ENCODE measurements at places on chromosomes 1 and 21.

- DNase-seq = peak; percentile 7
These were observed 460.6 kb downstream of the DSCAM start for GRCh38 chr21:40386294-40386911.

DNA sequence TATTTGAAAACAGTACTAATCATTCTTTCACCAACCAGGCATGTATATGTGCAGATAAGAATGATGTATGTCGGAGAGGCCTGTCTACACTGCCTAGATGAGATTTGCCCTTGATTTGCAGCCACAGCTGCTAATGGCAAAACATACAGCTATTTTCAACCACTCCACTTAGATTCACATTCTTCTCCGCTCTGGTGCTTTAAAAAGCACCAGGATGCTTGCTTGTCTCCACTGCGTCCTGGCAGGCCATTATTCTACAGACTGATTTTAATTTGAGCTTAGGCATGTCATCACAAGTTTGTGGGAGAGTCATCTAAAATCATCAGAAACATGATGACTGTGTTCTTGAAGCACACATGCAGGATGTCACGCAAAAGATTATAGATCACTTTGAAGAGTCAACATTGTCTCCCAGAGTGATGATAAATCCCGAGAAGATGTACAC is 119.0 kb upstream of the NRIP1 start:
- DNase-seq = no peak

- DNase-seq = no peak
These were observed 43.2 kb downstream of the GJA5 start for GRCh38 chr1:147717051-147717705.

- no peak for DNase-seq
These were observed 94.8 kb upstream of the SGIP1 start for GRCh38 chr1:66439031-66439740.

DNA sequence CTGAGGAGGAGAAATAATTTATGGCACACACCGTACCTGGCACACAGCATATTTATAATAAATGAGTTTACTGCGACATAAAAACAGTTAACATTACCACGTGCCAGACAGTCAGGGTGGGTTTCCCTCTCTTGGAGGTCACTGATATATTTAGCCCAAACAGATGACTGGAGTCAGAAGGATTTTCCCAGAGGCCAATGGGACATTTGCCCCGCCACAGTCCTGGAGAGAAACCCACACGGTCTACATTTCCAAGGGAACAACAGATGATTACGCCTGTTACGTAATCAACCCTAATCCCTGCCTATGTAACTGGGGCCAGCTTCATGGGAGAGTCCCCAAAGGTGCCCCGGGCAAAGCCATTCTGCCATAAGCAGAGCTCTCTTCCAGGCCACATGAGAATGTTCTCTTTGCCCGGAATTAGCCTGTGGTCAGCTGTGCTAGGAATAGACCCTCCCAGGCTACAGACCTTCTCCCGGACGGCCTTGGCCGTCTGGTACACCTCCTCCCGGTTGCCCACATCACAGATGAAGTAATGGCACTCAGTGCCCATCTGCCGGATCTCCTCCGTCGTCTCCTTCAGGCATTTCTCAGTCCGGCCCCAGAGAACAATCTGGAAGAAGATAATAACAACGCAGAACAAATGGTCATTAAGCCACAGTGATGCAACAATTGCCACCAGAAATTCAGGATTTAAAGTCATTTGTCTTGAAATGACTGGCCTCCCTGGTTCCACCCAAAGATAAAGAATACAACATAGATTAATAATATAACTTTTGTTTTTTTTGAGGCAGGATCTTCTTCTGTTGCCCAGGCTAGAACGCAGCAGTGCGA is 37.7 kb downstream of the DHRS3 start:
- no peak for DNase-seq

All from muscle of back (tissue), 13 donors.